Ascending aorta (tissue), 2 donors: ENCODE measurements at places on chromosomes 11 and 22.
A peak's percentile ranks its signal among the peaks of the same experiment; 100 is the strongest.

DNA sequence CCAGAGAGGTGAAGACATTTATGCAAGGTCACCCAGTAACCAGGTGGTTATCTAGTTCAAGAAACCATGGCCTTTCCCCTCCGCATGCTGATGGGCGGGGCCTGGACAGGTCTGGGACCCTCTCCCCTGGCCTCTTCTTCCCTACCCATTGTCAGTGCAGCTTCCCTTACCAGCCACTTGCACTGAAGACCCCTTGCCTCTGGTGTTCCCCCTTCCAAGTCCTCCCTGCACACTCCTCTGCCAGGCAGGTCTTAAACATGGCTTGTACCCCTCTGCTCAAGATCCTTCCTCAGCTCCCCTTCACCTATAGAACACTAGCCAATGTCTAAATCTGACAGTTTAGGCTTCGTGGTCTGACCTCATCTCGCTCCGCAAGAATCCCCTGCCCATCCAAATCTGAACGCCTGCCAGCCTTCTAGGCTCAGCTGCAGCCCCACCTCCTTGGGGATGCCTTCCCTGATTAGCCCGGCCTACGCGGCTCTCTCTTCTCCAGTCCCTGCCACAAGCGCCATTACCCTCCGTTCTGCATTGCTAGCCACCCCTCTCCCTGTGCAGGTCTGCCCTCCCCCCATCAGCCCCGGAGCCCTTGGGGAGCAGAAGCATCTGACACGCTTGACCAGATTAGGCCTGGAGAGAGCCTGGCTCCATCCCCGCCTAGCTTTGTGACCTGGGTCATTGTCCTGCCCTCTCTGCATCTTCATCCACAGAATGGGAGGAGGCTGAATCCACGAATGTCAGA is 213.8 kb downstream of the DSCAML1 start:
- DNase-seq = no peak

DNA sequence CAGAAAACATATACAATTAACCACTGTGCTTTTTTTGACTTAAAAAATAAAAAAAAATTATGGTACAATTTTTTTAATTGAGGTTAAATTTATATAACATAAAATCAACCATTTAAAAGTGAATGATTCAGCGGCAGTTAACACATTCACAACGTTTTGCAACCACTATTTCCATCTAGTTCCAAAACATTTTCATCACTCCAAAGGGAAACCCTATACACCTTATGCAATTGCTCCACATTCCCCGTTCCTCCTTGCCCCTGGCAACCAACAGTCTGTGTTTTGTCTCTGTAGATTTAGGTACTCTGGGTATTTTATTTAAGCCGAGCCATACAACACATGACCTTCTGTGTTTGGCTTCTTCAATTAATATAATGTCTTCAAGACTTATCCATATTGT is 15.3 kb downstream of the DDI1 start:
- no peak for DNase-seq

- peak; percentile 92 for DNase-seq
Observed at GRCh38 chr22:36328635-36329253, 59.0 kb downstream of the MYH9 start.

GRCh38 chr22:21683401-21683811 is 17.6 kb downstream of the PPIL2 start:
- no peak for DNase-seq

GRCh38 chr22:23657727-23658126 is 25.6 kb upstream of the DRICH1 start:
- DNase-seq = no peak
